Ascending aorta (tissue), 2 donors: ENCODE measurements at places on chromosomes 1 and 21.

DNA sequence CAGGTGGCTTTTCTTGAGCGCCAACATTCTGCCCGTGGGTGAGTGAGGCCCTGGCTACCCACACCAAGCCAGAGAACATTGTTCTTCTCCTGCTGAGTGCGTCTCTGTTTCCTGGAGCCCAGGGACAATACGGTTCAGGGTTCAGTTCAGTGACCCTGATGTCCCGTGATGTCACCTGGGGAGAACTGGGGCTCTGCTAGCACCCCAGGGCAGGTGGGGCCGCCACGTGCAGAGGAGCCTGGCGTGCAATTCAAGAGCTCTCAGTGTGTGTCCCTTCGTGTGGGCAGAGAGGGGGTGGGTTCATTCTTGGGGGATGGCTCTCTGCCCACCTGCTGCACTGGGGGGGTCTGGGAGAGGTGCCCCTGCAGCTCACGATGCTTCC, 18.2 kb upstream of the PEX10 start:
- no peak for DNase-seq

DNA sequence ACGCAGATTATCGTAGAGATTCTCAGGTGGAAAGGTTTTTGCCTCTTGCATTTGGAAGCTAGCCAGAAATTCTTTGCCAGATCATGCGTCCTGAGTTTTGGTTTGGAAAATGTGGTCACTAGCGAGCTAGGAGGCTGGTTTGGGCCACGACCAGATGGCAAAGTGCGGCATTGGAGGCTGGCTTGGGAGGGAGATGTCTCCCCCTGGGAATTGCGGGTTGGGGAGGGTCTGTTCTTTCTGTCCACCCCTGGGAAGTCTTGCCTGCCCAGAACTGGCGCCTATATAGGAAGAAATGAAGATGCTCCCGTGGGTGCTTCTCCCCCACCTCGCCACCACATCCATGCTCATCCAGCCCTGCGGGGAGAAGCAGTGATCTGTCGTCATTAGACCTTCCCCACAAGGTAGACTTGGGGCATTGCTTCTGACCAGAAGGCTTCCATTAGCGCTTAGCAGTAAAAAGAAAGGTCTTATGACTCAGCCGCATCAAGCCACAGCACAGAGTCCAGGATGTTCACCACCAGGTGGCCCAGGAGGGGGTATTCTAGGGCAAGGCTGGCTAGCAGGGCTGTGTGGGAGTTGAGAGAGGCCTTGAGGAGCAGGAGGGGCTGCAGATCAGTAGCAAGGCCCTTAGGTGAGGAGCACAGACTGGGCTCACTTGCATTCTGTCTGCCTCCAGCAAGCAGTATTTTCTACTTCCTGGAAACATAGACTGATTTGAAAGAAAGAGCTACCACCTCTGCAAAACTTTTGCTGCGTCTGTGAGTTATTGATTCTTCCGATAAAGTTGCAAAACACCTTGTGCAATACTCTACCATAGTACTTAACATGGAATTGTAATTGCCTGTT, 1.5 kb upstream of the PTP4A2 start:
- DNase-seq, result no peak

- DNase-seq, result peak; percentile 45
Measured at GRCh38 chr1:9825093-9826074, 1.6 kb upstream of the CLSTN1 start.

DNA sequence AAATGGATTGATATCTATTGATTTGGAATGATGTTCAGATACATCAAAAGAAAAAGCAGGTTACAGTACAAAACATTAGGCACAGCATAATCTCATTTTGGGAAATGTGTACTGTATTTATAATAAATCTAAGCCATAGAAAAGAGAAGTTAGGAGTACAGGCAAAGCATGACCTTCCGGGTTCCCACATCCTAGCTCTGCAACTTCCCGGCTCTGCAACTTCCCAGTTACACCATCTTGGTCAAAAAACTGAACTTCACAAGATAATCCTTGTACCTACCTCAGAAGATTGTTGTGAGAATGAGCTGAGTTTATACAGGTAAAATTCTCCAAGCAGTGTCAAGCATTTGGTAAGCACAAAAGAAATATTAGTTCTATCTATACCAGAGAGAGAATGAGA, 21.7 kb upstream of the SLC44A3 start:
- DNase-seq, result no peak

GRCh38 chr1:39509360-39510009, 18.0 kb downstream of the BMP8A start:
- DNase-seq, result no peak

DNA sequence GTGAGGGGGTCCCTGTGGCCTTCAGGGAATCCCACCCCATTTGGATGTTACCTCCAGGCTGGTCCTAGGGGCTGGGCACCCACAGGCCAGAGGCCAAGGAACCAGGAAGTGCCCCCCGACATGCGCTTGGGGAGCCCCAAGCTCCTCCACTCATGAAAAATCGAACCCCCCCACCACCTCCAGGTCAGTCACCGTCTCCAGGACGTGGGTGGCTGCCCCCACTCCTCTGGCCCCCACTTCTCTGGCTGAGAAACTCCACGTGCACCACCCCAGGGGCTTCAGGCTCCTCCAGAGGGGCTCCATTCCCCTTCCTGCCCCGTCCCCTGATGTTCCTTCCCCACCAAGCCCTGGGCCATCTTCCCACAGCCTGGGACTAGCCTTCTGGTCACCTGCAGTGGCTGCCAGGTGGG, 30.5 kb upstream of the POFUT2 start:
- DNase-seq, result no peak

GRCh38 chr1:182381962-182382819, 9.4 kb downstream of the GLUL start:
- DNase-seq, result no peak

- no peak for DNase-seq
Measured at GRCh38 chr1:201383647-201384405, 6.3 kb upstream of the TNNT2 start.

DNA sequence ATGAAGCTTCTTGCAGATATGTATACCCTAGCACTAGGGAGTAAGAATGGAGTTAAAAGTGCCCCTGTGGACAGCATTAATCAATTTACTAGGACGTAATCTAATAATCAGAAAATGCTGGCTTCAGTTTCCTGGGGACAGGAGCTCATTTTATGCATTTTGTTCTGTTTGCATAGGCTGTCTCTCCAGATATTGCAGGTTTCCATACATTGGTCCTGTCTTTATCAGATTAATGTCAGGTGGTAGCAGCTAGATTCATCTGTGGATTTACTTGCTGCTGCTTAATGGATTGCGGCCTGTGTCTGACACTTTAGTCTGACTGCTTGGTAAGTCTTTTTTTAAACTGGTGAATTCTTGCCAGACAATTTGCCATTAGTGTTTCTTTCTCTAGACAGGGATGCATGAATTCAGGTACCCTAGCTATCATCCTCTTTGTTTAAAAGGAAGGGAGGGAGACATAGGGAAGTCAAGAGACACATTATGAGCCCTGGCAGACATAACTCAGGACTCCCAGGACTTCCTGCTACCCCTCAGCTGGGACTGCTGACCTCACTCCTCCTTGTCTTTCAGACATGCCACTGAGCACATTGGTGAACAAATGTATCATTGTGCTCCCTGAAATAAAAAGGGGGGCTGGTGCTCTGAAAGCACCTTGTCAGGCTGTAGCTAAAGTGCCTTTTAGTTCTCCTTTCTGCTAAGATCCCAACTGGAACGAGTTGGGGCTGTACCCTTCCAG, 47.7 kb downstream of the NOS1AP start:
- no peak for DNase-seq

DNA sequence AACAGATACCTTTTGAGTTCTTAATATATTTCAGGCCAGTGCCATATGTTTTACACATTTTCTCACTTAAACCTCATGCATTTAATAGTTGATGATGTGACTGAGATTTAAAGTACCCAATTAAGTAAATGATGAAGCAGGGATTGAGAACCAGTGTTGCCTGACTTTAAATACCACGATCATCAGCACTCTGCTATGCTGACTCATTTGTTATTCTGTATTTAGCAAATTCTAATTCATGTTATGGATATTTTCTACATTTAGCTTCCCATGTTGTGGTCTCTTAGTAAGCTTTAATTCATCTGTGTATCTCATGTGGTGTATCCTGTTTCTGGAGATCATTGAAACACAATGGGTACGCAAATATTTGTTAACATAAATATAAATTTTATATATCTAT, 363.0 kb downstream of the PTBP2 start:
- no peak for DNase-seq

DNA sequence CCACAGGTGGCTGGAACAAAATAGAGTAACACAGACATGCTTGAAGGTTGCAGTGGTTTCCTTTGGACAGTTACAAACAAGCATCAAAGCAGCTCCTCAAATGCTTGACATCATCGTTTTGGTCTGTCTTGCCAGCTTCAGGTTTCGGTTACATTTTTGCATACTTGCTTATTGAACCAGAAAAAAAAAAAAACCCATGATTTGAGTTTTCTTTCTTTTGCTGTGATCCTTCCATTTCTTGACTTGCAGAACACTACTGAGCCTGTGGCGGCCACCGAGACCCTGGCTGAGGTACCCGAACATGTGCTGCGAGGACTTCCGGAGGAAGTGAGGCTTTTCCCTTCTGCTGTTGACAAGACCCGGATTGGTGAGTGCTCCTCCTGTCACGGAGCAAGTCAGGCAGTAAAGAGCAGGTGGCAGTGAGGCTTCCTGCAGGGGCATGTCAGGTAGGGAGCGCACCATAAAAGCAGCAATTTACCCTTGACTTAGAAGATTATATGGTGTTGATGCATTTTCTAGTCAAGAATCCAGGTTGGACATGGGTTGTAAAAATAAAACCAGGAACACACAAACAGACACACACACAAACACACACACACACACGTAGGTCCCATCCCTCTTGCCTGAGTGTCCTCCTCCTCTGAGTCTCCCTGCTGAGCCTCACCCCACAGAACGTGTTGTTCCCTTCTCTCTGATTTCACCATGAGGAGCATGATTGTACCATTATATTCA, 30.9 kb downstream of the PRDM2 start:
- DNase-seq, result peak; percentile 25

- DNase-seq, result peak; percentile 67
Measured at GRCh38 chr1:65265651-65266351, 43.5 kb upstream of the DNAJC6 start.

GRCh38 chr1:22919341-22920025, 53.2 kb downstream of the LACTBL1 start:
- no peak for DNase-seq

- no peak for DNase-seq
Measured at GRCh38 chr1:36223381-36223995, 755 bp upstream of the THRAP3 start.

DNA sequence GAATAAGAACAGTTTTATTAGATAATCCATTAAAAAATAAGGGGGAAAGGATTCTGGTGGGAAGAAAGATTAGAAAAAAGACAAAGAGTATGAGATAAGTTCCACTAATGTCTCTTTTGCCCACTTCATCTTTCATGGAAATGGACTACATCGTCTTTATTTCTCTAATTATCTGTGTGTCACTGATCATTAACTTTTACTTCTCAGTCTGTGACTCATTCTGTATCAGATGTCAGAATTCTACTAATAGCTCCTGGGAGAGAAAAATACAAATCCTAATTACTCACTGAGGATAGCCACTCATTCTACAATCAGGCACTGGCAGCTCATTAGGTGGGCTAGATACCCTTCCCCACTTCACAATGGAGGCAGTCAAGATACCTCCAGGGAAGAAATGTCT, 41.7 kb downstream of the ILDR2 start:
- no peak for DNase-seq

- no peak for DNase-seq
Measured at GRCh38 chr1:19794583-19794982, 5.1 kb downstream of the TMCO4 start.

GRCh38 chr1:230265200-230266115, 160.7 kb downstream of the PGBD5 start:
- no peak for DNase-seq

- DNase-seq, result no peak
Measured at GRCh38 chr21:33954395-33954794, 38.8 kb upstream of the ATP5PO start.

DNA sequence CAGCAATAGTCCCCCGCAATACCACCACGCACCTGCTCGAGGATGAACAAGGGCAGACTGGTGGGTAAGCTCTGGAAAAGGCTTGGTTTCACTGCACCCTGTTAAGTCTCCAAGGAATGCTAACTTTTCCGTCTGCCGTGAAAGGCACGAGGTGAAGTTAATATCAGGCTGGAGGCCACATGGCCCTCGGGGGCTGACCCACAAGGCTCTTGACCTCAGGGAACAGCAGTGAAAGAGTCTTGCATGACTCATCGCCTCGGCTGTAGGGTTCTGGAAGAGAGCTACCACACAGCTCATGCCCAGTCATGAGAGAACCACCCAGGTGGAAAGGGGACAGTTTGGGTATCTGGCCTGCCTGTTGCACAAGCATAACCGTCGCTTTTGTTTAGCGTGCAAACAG, 24.7 kb downstream of the SCCPDH start:
- DNase-seq, result no peak

GRCh38 chr1:161747801-161748200, 1.8 kb upstream of the DUSP12 start:
- DNase-seq, result no peak
